ENCODE measurements at places on chromosomes 1 and 21.

- DNase-seq: no peak
These were observed 4.5 kb upstream of the SDC3 start for GRCh38 chr1:30912913-30913652.

DNA sequence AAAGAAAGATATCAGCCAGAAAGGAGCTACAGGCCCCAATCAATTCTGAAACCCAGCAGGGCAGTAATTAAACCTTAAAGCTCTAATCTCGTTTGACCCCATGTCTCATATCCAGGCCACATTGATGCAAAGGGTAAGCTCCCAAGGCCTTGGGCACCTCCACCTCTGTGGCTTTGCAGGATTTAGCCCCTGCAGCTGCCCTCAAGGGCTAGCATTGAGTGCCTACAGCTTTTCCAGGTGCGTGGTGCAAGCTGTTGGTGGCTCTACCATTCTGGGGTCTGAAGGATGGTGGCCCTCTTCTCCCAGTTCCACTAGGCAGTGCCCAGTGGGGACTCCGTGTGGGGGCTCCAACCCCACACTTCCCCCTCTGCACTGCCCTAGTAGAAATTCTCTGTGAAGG lies 429.9 kb downstream of the NPHP4 start:
- no peak for DNase-seq

DNA sequence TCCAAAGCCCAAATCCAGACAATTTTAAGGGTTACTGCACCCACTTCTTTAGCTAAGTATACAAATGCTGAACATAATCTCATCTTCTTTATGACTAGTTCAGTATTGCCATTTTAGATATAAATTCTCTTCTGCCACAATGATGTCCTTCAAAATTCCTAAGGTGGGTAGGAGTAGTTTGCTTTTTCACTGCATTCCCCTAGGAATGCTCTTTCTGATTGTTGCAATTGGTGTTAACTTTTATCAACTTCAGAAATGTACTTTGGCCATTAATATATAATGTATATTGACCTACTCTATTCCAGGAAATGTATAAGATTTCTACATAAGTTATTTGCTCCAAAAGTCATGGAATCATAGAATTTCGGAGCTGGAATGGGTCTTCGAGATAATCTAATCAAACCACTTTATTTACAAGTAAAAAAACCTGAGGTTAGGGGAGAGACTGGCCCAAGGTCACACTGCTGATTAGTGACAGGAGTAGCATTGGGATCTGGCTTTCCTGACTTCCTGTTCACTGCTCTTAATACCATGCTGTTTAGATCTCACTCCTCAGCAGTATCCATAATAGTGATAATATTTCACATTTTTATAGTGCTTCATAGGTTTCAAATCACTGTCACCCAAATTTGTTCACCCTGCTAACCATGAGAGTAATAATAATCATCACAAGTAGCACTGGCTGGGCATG lies 46.4 kb upstream of the RASAL2 start:
- DNase-seq: no peak

DNA sequence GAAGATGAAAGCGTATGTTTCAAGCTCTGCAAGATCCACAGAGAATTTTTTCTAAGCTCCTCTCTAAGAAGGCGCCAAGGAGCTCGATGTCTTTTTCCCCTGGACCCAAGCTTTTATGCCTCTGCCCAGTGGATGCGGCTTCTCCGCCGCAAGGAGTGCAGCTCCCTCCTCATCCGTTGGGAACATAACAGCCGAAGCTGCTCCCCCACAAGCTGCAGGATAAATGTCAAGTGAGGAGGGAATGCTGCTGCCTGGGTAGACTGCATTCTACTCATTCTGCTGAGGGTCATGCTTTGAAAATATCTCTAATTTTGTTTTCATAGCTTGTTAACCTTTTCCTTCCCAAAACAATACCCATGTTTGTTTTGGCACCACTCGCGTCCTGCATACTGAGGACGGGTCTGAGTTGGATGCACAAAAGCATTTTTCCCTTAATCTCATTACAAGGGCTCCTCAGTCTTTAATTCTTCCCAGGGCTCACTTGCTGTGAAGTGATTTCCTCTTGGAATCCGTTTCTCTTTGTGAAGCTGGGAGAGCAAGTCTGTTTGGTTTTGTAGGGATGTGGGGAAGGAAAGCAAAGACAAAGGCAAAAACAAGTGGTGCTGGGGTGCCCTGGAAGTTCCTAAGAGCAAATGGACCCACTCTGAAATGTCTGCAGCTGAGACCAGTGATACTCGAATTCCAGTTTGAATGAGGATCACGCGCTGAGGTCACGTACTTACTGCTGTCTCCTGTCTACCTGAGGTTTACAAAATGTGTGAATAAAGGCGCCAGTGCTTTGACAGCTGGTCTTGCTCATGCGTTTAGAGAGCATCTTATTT lies 134.0 kb upstream of the IRF2BP2 start:
- DNase-seq: peak; percentile 80

DNA sequence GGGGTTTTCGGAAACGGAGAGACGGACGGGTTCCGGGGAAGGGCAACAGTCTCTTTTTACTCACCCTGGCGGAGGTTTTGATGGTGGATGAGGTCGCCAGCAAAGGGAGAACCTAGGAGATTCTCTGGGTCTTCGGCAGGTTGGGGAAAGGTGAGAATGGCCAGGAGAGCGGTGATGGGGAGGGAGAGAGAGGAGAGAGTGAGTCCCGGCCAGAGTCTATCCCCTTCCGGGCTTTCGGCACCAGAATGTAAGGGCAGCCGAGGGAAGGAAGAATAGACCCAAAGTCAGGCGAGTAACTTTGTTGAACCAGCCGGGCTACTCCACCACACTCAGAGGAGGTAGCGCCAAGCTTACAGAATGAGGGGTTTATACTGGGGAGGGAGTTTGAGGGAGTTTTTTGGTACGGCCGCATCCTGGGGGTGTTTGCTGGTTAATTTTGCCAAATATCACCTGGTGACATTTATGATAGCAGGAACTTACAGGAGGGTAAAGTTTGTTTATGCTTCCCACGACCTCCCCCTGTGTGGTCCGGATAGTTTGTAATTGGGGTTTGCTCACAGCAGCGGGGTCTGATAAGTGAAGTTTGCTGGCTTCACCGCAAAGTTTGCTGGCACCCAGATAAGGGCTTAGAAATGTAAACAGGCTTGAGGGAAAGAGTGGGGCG lies 141.1 kb upstream of the ETV3 start:
- DNase-seq: no peak

GRCh38 chr1:16048573-16049189 lies 5.1 kb downstream of the CLCNKB start:
- peak; percentile 46 for DNase-seq

- DNase-seq: no peak
These were observed 112.2 kb downstream of the BRINP2 start for GRCh38 chr1:177282976-177283375.

- no peak for DNase-seq
These were observed 14.2 kb downstream of the COL18A1 start for GRCh38 chr21:45419162-45419561.

DNA sequence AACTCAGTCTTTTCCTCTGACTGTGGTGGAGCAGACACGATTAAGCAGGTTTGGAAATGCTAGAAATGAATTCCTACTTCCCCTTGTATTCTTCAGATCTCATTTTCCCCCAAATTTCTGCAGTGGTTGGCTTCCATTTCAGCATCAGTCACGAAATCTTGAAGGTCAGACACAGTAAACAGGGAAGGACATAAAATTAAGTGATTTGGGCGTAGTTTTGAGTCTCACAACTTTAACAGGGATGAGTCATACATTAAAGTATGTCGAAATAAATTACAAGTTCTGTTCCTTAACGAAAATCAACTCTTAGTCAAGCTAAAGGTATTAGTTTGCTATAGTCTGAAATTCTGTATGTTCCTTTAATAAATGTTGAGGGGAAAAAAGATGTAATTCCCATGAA lies 61.1 kb downstream of the HNRNPR start:
- DNase-seq: peak; percentile 88

- DNase-seq: no peak
These were observed 66.0 kb downstream of the OLIG1 start for GRCh38 chr21:33135925-33136324.

DNA sequence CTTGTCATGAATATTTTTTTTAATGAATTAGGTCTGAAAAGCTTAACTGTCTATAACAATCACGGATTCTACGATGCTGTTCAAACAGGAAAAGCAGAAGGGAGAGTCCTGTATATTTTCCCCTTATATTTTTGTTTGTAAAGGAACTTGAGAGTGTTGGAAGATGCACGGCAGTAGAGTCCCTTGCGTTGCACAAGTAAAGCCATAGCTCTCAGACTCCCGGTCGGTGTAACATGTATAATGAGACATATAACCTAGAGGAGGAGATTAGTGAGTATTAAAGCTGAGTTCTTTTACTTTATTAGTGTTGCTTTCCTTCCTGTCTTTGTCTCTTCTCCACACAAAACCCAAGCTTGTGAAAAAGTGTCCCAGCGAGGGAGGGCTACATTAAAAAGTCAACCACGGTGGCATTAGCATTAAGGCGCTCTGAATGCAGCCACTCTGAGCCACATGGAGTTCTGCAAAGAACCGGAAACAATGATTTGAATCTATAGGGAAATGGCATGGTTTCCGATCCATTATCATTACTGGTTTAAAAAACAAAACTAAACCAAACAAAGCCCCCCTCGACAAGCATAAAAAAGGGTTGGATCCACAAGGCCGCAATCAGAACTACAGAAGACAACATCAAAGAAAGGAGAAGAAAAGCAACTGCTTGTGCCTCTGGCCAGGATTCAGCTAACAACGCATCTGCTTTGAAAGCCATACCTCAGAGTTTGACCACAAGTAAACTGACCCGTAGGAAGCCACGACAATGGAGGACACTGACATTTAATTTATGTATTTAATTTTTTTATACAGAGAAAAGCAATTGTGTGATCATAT lies 356.8 kb downstream of the LMO4 start:
- DNase-seq: peak; percentile 44

- DNase-seq: no peak
These were observed 554.5 kb upstream of the NR5A2 start for GRCh38 chr1:199472978-199473377.

- DNase-seq: no peak
These were observed 128.6 kb downstream of the PLA2G4A start for GRCh38 chr1:186957314-186957713.

DNA sequence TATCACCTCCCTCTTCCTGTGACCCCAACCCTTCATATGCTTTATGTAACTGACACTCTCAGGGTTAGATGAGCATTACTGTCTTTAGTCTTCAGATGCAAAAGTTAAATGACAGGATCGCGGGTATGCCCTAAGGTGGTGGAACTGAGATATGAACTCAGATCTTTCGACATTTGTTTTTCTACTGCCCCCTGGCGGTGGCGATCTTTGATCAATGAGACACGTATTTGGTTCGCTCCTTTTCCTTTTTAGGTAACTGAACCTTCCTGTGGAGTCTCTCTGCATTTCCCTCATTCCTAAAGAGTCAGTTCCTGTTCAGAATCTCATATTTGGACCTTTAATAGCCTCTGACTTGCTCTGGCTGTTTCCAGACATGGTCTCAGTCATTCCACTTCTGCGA lies 47.8 kb upstream of the ZP4 start:
- no peak for DNase-seq

DNA sequence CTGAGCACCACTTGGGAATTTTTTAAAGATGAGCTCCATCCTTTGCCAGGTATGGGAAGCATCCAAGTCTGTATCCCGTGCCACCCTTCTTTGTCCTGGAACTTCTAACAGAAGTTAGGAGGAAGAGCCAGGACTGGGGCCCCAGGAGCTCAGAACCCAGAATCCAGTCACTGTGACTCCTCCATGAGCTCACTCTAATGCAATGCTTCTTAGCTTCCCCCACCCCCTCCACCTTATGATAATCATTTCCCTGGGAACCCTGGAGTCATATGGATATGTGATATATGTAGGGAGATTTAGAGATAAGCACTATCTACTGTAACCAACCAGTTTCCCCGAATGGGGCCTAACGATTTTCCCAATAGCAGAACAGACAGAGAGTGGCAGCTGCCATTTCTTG lies 758 bp upstream of the SPRR5 start:
- no peak for DNase-seq

GRCh38 chr1:244758708-244759107 lies 76.8 kb upstream of the COX20 start:
- DNase-seq: no peak

GRCh38 chr1:110264430-110264829 lies 54.3 kb downstream of the KCNC4 start:
- DNase-seq: no peak

DNA sequence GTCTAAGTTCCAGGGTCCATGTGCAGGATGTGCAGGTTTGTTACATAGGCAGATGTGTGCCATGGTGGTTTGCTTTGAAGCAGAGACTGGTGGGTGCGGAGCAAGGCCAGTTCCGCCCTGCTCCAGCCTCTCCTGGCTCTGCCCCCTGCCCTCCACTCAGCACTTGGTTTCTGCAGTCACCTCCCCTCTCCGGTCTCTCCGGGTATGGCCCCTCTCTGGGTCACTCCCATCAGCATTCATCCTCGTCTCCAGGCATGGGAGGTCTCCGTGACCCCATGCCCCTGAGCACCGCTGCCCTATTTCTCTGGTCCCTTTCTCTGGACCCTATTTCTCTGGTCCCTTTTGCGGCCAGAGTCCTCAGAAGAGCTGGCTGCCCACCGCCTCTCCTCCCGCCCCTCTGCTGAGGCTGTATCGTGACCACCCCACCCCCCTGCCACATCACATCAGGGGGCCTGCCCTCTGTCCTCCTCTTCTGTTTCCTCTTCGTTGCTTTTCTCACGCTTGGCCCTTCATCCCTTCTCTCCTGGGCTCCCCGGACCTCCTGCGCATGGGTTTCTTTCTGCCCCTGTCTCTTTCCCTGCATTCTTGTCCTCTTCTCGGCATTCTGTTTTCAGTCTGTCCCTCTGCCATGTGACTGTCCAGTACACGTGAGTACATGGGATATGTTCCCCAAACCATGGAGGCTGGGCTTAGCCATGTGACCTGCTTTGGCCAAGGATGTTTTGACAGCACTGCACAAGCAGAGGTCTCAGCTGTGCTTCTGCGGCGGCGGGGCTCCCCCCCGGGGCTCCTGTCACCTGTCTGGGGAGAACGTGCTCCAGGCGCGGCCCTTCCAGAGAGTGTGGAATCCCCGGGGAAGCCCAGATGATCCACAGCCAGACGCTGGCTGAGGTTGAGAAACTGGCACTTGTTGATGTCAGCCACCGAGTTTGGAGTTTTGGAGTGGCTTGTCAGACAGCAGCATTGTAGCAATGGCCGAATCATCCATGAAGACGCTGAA lies 54.4 kb upstream of the C1orf174 start:
- no peak for DNase-seq

DNA sequence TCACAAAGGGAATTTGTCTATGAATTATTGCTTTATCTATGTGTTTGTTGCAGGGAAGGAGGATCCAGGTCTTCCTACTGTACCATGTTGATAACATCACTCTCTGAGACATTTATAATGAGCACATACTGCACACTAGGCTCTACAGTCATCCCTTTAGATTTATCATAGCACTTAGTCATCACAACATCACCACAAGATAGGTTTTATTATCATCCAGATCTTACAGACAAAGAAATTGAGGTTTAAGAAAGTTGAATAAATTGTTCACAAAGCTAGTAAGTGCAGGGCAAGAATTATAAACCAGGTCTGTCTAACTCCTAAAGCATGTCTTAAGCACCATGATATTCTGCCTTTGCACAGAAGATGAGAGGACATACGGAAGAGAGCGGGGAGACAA lies 121.1 kb upstream of the ST6GALNAC5 start:
- no peak for DNase-seq

GRCh38 chr1:76463849-76464248 lies 389.3 kb downstream of the ST6GALNAC3 start:
- no peak for DNase-seq
